Stimulated activated CD4-positive, alpha-beta T cell treated with anti-CD3 and anti-CD28 coated beads, TNF-alpha, amount 100 ng/mL, for 4 hours (primary cell): ENCODE measurements at places on chromosomes 11 and 22.

GRCh38 chr11:77233011-77233410, 68.5 kb downstream of the GDPD4 start:
- no peak for DNase-seq

- DNase-seq = no peak
Measured at GRCh38 chr22:46411347-46411746, 75.8 kb downstream of the TRMU start.

DNA sequence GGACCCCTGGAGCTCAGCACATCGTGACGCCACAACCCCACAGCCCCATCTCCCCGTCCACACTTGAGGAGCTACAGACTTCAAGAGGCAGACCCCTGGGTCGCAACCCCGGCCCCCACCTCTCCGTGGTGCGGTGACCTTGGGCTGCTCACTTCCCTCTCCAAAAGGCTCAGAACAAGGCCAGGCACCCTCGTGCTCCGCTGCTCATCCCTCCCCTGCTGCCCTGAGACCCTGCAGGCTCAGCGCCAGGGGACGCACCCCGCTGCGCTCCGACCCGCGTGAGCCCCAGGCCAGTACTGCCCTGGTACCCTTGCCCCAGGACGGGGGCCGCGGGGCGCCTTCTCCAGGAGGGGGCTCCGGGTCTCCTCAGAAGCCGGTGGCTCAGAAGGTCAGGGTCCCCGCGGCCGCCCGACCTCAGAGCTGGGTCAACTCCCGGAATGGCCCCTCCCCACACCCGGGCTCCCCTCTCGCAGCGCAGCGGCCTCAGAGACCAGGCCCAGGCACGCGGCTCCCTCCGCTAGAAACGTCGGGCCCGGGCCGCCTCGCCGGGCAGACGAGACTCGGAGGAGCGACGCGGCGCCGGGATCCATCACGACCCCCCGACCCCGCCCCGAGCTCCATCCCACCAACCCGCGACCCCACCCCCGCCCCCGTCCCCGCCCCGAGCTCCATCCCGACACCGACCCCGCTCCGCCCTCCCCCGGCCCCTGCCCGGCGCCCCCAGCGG, 563 bp downstream of the GATD1 start:
- DNase-seq = no peak

DNA sequence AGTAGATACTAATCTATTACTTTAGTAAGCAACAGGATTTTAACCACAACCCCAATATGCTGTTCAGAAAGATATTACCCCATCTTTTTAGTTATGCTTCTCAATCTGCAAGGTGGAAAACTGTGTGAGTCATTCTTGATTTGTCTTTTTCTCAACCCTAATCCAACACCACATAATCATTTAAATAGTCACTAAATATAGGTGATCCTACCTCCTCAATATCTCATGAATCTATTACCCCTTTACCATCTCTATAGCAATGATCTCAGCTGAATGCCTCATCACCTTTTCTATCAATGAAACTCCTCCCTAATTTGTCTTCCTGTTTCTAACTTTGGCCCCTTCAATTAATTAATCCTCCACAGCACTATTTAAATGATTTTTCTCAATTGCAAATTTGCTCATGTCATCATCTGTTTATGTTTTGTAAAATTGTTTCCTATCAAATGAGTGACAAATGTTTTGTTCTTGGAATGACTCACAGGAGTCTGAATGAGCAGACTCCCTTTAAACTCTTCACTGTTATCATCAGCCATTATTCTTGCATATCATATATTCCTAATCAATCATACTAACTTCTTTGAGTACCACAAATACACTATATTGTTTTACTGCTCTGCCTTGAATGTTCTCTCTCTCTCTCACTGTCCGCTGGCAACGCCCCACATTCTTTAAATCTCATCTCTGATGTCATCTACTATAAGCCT, 26.1 kb downstream of the SNX19 start:
- no peak for DNase-seq

GRCh38 chr11:2747248-2748027, 47.6 kb upstream of the KCNQ1OT1 start:
- no peak for DNase-seq

DNA sequence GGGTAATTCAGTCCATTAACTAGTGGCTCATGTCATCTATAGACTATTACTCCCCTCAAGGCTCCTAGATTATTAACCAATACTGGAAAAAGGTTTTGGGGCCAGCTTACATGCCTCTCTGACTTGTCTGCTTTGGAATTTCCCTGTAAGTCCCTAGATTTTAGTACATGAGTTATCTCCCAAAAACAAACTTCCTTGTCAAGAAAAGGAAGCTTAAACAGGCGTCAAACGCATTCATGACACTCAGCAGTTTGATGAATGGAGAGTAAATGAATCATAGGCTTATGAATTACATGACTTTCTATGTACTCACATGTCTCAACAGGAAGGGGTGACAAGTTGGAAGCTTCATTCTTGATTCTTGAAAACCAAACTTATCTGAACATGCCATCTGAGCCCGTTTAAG, 70.8 kb downstream of the BLID start:
- DNase-seq = no peak

DNA sequence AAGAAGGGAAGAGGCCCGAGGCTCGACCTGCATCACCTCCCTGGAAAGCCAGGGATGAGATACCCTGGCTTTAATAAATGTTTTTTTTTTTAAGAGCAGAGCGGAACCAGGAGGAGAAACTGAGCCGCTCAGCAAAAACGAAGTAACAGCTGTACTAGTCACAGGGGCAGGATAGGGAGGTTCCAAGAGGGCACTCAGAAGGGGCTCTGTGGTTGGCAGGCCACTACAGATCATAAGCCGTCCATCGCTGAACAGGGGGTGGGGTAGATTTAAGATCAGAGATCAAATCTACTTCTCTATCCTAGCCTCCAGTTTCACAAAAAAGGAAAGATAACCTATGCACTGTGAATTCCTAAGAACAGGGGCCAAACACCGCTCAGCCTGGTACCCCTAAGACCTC, 625 bp downstream of the EIF3D start:
- no peak for DNase-seq

- DNase-seq = no peak
Measured at GRCh38 chr22:39292561-39293074, 26.8 kb downstream of the RPL3 start.

DNA sequence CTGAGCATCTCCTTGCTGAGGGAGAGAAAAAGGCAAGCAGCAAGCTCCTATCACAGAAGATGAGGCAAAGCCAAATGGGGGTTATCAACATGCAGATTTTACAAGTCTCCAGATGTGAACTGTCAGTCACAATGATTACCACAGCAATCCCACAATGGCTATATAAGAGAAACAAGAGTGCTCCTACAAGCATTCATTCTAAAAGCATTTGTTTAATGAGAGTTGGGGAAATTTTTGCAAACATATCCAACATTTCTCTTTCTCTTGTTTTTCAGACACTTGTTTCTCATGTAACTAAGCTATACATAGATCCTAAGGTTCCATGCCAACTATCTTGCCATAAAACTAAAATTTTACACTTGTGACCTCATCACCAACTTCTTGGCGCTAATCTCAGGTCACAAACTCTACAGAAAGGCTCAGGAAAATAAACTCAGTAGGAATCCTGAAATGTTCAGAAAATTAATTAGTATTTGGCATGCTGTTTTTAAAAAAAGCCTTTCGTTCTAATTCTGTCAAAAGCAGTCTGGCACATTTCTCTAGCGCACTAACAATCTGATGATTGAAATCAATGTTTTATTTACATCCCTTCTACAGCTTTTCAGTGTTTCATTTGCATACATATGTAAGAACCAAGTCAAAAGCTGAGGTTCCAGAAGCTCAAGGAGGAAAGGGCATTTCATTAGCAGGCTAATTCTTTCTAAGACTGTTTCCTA, 199.5 kb downstream of the TTC28 start:
- DNase-seq = no peak

DNA sequence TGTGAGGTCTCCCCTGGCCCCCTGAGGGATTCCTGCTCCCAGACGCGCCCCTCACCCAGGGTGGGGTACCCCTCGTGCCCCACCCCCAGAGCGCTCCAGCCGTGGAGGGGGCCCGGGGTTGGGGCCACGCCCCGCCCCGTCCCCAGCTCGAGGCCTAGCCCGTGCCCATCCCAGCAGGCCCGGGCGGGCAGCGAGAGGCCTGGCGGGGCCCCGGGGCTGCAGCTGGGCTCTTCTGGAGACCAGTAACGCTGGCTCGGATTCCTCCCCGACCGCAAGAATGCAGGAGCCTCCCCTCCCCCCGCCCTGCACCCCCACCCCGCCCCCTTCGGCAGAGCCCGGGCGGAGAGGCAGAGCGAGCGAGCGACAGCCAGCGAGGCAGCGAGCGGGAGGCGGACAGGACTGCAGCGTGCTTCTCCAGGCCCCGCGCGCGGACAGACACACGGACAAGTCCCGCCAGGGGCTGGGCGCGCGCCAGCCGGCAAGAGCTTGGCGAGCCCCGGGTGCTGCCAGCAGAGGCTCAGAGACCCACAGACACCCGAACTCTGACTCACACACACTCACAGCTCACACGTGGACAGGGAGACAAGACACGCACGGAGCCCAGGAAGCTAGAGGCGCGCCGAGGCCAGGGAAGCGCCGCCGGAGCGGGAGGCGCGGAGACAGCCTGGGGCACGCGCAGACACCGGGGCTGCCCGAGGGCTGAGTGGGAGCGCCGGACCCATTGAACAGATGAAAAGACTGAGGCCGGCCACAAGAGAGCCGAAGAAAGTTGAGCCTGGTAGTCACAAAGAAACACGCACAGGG, 15.2 kb downstream of the BCL9L start:
- DNase-seq = no peak

DNA sequence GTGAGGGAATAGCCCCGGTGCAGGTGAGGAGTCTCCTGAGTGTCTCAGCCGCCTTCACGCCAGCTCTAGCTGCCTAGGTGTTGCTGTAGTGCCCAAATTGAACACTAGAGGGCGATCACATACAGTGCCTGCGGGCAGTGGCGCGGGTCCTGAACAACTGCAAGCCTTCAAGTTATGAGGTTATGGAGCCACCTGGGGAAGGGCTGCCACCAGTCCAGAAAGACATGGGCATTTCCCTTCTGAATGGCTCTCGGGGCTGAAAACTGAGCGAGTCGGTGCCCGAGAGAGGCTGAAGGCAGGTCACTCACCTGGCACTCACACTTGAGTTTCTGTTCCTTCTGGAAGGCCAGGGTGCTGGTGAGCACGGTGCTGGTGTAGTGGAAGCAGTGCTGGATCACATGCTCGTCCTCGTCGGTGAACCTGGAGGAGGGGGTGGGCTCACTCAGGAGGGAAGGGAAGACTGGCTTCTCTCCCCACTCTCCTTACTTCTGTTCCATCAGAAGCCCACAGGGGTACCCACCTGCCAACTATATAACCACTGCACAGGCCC, 88.4 kb downstream of the PDE2A start:
- DNase-seq = peak; percentile 21

DNA sequence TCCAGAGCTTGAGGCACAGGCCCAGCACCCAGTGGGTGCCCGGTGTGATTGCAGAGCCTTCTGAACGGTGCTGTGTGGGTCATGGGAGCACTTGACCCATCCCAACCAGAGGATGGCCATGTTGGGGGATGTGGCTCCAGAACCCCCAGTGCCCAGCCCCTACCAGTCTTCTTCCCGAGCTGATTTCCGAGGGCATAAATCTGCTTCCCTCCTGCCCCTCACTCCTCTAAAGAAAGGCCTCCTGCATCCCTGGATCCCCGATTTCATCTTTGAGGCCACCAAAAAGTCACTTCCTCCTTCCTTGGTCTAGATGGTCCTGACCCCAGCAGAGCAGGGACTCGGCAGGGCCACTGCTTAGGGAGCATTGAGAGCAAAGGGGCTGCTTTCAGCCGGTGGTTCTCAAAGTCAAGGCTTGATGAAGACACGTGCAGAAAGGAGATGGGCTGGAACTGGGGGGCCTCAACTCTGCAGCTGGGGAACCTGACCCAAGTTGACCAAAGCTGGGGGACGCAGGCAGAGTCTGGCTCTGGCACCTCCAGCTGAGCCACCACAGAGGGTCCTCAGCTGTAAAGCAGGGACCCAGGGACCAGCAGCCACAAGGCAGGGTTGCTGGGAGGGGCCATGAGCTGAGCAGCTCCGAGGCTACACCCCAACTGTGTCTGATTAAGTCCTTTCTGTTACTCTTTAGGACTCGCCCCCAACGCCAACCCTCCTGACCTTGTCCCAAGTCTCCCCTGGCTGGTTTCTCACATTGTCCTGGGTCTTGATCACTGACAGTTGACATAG, 56.6 kb downstream of the LINC01488 start:
- DNase-seq = no peak

GRCh38 chr11:47552056-47552565, 821 bp downstream of the CELF1 start:
- no peak for DNase-seq

GRCh38 chr11:20536784-20537183, 62.6 kb upstream of the SLC6A5 start:
- DNase-seq = no peak

- DNase-seq = no peak
Measured at GRCh38 chr11:10042699-10043098, 251.3 kb downstream of the SBF2 start.

GRCh38 chr11:44773351-44773965, 46.7 kb downstream of the TSPAN18 start:
- no peak for DNase-seq

GRCh38 chr22:42229455-42230149, 40.9 kb downstream of the TCF20 start:
- DNase-seq = no peak

- no peak for DNase-seq
Measured at GRCh38 chr11:123344790-123345357, 85.2 kb upstream of the GRAMD1B start.

GRCh38 chr11:117459979-117460300, 132.3 kb downstream of the CEP164 start:
- DNase-seq = no peak

DNA sequence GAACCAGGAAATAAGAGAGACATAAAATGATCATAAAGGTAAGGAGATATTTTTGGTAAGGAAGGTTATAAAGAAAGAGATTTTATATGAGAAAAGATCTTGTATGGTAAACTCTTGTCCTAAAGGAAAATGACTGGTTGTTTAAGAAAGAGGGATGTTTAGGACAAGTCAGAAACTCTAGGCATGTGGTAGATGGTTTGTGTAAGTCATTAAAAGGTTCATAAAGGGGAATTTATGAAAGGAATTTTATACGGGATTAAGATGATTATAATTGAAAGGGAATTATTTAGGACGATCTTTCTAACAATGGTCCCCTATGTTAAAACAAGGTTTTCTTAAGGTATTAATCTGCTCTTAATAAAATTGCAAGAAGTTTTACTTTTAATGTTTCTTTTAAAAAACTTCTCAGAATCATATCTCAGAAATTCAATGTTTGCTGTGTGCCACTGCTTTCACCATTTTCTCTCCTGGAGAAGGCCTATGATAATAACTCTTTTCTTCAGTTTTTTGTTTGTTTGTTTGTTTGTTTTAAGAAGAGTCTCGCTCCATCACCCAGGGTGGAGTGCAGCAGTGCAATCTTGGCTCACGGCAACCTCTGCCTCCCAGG, 13.8 kb upstream of the FBLN1 start:
- no peak for DNase-seq

DNA sequence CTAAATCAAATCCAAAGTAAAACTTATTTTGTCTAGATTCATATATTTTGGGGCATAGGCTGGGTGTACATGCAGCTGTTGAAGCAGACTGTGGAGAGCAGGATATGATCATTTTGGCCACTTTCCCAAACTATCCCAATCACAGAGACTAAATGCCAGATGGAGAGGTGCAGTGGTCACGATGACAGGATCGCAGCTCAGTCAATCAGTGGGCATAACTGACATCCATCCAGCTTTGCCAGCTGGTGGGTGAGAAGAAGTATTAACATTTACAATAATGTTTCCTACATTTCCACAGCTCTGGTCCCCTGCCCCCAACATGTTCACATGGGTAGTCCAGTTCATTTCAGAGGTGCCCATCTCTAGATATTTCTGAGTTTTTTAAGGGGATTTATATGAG, 255.5 kb upstream of the SESN3 start:
- no peak for DNase-seq

- DNase-seq = no peak
Measured at GRCh38 chr22:38180841-38181452, 683 bp downstream of the PLA2G6 start.
